ENCODE measurements at places on chromosomes 11 and 22.

- DNase-seq, result no peak
Observed at GRCh38 chr11:36743039-36743438, 145.0 kb upstream of the RAG2 start.

DNA sequence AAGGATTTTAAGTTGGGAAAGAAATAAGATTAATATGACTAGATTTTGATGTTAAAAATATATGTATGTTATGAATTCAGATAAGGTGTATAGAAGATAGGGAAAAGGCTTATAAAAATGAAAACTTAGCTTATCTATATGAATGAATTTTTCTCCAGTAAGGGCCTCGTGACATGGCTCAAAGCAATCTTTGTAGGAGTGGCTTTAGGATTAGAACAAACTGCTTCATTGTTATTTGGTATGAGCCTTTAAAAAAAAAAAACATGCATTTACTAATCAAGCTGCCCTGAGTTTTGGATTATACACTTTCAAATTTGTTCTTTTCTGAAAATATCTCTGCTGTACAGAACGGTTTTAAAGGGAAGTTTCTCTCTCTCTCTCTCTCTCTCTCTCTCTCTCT, 905.9 kb downstream of the OPCML start:
- DNase-seq, result no peak

DNA sequence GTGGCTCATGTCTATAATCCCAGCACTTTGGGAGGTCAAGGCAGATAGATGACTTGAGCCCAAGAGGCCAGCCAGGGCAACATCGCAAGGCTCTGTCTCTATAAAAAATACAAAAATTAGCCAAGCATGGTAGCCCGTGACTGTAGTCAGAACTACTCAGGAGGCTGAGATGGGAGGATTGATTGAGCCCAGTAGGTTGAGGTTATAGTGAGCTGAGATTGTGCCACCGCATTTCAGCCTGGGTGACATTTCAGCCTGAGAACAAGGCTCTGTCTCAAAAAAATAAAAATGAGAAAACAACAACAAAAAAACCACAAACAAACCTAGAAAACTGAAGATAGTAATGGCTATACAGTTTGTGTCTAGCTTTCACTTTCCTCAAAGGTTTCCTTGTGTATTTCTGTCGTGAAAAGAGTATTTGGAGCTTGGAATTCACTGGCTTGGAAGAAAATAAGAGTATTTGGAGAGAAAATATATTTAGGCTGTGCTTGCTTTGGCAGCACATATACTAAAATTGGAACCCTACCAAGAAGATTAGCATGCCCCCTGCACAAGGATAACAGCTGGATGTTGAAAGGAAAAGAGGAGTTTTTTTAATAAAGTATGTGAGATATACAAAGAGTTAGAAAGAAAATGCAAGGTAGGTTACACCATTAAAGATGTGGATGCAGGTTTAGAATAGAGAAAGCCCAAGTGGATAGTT, 3.9 kb upstream of the BIRC3 start:
- no peak for DNase-seq

DNA sequence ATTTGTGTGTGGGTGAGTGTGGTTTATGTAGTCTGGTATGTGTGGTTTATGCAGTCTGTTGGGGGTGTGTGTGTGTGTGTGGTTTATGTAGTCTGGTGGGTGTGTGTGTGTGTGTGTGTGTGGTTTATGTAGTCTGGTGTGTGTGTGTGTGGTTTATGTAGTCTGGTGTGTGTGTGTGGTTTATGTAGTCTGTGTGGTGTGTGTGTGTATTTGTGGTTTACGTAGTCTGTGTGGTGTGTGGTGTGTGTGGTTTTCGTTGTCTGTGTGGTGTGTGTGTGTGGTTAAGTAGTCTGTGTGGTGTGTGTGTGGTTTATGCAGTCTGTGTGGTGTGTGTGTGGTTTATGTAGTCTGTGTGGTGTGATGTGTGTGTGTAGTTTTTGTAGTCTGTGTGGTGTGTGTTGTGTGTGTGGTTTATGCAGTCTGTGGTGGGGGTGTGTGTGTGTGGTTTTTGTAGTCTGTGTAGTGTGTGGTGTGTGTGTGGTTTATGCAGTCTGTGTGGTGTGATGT, 26.2 kb upstream of the PARVG start:
- DNase-seq, result no peak

DNA sequence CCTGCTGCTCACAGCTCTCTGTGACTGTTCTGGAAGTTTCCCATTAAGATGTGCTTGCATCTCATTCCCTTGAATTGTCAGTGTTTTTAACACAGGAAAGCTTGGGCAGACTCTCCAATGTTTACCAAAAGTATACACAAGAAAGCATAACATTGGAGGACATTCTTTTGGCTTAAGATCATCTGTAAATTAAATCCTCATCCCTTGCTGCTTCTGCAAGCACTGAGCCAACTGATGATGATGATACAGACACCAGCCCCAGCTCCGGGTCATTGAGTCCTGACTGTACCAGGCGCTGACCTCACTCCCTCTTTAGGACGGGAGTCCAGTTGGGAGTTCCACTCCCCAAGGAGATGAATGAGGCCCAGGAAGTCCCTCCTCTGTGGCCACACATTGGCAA, 23.8 kb downstream of the CD82 start:
- no peak for DNase-seq

DNA sequence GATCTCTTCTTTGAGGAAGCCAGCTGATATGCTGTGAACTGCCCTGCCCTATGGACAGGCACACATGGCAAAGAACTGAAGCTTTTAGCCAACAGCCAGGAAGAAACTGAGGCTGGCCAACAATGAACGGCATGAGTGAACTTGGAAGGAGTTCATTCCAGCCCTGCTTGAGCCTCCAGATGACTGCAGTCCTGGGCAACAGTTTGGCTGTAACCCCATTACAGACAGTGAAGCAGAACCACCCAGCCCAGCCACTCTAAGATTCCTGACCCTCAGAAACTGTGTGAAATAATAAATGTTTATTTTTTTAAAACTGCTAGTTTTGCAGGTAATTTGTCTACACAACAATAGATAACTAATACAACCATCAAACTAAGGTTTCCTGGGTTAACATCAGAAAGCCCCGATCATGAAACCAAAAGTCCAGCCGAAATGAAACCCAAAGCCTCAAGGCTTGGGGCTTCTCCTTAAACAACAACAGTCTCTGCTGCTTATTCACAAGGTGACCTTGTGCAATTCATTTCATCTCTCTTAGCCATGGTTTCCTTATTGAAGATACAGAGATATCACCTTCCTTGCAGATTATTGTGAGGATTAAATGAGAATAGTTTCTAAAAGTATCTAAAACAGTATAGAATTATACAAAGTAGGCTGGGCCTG, 31.4 kb downstream of the PAK1 start:
- DNase-seq, result no peak

DNA sequence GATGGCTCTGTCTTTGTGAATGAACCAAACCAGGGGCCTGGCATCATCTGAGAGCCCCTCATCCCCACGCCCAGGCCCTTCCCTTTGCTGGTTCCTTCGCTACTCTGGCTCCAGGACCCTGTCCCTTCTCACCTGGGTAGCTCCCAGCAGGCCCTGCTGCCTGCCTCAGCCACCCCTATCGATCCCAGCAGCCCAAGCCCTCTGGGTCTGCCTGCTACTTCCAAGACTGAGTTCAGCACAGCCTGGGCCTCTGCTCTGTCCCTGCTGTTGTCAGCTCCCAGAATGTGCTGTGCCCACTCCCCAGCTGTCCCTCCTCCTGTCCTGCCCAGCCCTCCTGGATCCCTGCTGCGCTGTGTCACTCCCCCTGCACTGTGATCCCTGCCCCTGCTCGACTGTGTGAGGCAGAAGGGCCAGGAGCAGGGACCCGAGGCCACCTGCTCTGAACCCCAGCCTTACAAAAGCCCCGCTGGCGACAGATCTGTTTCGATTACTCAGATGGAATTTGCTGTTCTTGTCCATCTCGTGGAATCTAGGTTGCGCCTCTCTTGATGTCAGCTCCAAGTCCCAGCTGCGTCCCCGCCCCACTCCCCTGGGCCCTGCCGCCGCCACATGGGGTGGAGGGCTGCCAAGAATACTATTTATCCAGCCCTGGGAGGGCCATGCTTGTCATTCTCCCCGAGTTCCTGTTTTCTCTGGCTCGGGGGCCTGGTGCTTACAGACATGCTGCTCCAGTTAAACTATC, 13.0 kb downstream of the MRPL21 start:
- no peak for DNase-seq

DNA sequence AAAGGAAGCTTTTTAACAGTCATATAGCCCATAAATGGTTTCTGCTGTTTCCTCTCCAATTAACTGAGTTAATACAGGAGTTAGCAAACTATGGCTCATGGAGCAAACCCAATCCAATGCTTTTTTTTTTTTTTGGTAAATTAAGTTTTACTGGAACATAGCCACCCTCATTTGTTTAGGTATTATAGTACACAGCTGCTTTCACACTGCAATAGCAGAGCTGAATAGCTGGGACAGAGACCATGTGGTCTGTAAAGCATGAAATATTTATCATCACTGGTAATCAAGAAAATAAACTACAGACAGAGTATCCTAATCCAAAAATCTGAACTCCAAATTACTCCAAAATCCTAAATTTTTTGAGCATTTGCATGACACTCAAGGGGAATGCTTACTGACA, 53.7 kb downstream of the RDX start:
- no peak for DNase-seq

- DNase-seq, result no peak
Observed at GRCh38 chr11:94112206-94112953, 16.3 kb upstream of the PANX1 start.

DNA sequence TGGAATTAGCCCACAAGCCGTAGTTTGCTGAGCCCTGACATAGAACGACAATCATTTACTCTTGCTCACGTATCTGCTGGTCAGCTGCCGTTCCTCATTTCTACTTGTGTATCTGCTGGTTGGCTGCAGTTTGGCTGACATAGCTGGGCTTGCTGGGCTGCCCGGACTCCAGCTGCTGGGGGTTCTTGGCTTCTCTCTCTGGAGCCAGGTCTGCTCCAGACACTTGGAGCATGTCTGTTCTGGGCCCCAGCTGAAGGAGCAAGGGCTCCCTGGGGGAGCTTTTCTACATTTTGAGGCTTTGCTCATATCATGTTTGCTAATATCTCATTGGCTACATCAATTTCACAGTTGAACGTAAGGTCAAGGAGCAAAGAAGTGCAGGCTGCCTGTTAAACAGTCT, 47.3 kb downstream of the PRDM11 start:
- no peak for DNase-seq

- DNase-seq, result no peak
Observed at GRCh38 chr11:75543806-75544205, 18.1 kb upstream of the GDPD5 start.

GRCh38 chr11:133740963-133741362, 104.3 kb downstream of the SPATA19 start:
- no peak for DNase-seq

DNA sequence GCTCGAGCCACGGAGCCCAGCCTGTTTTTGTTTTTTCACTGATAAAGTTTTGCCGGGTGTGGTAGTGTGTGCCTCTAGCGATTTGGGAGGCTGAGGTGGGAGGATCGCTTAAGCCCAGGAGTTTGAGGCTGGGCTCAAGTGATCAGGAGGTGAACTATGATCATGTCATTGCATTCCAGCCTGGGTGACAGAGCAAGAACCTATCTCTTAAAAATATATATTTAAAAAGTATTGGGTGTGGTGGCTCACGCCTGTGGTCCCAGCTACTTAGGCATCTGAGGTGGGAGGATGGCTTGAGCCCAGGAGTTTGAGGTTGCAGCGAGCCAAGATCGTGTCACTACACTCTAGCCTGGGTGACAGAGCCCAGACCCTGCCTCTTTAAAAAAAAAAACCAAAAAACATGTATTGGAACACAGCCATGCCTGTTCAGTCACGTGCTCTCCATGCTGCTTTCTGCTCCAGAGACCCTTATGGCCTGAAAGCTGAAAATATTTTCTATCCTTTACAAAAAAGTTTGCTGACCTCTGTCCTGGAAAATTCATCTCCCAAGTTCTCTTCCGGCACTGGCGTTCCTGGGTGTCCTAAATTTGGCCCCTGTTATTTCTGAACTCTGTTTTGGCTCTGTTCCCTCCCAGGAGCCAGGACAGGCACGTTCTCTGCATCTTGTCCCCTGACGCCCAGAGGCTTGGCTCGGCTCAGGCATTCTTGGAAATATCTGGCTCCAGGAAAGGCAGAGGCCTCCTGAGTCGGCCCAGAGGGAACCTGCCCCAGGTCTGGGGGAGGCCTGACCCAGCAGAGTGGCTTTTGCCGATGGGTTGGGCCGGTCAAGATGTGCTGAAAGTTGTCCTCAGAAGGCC, 61.3 kb upstream of the PPP6R3 start:
- DNase-seq, result no peak

DNA sequence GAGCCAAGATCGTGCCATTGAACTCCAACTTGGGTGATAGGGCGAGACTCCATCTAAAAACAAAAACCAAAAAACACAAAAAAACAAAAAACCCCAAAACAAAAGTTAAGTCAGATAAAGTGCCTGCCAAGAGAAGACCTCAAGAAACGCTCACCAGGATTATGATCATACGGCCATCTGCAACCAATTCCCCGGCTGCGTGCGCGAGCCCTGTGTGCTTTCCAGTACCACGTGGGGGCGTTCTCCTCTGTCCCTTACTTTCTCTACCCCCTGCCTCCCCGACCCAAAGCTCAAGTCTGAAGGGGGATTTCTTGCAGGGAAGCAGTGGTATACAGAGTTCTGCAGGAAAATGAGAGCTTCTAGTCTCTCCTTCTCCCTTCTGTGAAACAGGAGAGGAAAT, 10.5 kb upstream of the RPS19BP1 start:
- DNase-seq, result no peak

GRCh38 chr22:50247748-50248147, 2.9 kb upstream of the TUBGCP6 start:
- no peak for DNase-seq

GRCh38 chr11:113874581-113875233, 665 bp downstream of the USP28 start:
- DNase-seq, result no peak

- no peak for DNase-seq
Observed at GRCh38 chr22:28795932-28796856, 4.2 kb downstream of the XBP1 start.

DNA sequence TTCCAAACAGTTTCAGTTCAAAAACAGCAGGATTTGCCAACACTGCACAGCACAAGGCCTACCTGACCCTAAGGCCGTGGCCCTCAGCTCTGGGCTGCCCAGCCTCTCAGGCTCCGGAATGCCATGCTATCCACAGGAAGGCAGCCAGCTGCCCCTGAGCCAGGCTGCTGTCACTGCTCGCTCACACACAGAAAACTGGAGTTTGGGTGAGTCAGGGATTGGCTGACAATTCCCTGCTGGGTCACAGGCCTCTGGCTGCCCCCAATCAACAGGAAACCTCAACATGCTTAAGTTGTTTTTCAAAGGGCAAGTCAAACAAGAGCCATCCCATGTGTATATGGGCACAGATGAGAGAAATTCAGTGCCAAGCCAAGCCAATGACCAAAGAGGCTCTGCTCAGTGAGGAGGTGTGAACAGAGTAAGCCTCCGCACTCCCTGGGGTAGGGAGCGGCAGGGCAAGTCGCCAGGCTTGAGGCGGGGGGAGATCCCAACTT, 50.2 kb downstream of the RPL27A start:
- no peak for DNase-seq

- no peak for DNase-seq
Observed at GRCh38 chr11:86463120-86463519, 88.4 kb downstream of the CCDC81 start.

Measured in stimulated activated CD8-positive, alpha-beta memory T cell treated with anti-CD3 and anti-CD28 coated beads, Interleukin-2, amount 100 ng/mL, for 1 hour (primary cell).